ENCODE measurements at places on chromosomes 16 and 17.
A peak's percentile ranks its signal among the peaks of the same experiment; 100 is the strongest.

DNA sequence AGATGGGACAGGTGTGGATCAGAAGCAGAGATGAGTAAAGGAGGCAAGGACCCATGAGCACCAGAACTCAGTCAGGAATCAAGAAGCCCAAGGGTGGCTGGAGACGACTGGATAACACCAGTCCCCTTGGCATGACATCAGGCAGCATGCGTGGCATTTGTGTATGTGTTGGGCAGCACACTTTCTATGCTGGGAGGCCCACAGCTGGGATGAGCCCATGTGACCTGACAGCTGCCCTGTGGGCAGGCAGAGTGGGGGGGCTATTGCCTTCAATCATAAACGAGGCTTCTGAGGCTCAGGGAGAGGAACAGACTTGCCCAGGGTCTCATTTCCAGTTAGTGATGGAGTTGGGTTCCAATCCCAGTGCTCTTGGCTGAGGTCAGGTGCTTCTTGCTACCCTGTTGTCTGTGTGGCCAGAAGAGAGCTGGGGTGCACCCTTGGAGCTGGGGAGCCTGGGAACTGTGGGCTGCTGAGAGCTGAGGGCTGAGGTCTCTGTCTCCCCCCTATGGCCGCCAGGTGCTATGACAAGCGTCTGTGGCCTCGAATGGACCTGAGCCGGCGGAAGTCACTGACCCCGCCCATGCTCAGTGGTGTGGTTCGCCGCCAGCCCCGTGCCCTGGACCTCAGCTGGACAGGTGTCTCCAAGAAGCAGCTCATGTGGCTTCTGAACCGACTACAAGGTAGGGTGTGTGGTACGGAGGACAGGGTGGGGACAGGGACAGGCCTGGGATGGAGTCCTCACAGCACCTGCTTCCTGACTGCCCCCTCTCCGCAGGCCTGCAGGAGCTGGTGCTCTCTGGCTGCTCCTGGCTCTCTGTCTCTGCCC is 7.1 kb upstream of the ORAI3 start:
- DNase-seq: peak; percentile 54

DNA sequence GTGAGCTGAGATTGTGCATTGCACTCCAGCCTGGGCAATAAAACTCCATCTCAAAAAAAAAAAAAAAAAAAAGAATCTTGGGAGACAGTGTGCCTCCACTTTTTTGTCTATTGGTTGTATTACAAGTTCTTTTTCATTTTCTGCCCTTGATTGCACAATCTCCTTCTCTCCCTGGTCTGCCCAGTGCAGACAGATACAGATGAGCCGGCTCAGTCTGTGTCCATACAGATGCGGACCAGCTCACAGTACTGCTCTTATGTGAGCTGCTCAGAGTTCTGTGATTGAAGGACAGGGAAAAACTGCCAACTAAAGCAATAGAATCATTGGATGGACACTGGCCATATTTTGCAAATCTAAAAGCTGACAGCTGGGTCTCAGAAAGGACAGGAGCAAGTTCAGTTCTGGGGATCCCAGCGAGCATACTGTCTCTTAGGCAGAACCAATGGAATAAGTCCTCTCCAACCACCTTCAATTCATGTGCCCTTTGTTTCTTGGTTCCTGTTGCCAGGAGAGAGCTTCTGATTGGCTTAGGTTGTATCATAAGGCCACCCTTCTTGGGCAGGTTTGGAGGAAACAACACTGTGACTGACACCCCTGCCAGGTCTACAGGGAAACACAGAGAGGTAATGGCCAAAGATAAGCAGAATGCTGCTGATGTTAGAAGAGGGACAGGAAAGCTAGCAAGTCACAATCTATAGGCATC is 495.6 kb upstream of the HSBP1 start:
- no peak for DNase-seq

- DNase-seq: peak; percentile 57
Measured at GRCh38 chr17:75130632-75131277, 787 bp downstream of the NT5C start.

DNA sequence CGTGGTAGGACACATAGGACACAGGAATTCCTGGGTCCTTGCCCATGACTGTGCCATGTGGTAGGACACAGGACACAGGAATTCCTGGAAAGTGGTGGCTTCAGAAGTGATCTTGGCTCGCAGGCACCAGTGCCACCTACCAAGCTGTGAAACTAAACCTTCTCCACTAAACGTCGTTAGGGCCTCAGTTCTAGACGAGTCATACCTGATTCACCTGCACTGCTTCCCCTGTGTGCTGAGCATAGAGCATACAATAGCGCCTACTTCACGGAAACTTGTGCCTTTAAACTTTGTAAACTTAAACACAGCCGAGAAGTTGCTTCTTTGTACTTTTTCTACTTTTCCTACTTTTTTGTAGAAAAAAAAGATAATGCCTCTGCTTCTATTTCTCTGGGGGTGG is 4.8 kb downstream of the SOX8 start:
- DNase-seq: no peak

DNA sequence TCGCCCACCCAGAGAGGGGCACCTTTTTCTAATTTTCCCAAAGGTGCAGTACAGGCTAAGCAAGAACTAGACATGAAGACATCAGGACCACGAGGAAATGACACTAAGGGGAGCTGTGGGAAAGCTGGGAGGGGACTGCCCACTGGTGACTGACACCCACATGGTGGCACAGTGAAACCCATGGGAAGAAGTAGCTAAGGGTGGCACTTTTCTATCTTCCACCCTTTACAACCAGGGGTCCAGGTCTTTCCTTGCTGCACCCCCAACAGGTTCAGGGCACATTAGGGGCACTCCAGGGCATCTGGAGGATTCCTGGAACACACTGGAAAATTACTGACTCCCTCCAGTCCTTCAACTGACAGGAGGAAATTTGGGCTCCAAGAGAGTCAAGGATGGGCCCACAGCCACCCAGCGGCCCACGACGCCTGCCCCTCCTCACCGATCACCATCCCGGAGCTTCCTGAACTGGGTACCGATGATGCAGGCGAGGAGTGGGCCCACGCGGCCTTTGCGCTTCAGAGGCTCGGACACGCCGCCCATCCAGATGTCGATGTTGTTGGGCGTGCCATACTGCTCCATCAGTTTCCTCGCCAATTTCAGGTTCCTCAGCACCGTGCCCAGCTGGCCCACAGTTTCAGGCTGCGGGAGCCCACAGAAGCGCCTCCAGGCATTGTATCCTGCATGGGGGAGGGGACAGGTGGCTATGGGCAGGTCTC is 9.4 kb downstream of the MPO start:
- DNase-seq: no peak

GRCh38 chr17:3035256-3035967 is 28.0 kb downstream of the OR1D5 start:
- DNase-seq: no peak

Measured in AML-193 (cell line).